ENCODE measurements at places on chromosomes 3 and 15. TPM values are rescaled to one million over a fixed set of nuclear protein-coding genes. Genes with fewer than 3 reads are reported as not detected.

DNA sequence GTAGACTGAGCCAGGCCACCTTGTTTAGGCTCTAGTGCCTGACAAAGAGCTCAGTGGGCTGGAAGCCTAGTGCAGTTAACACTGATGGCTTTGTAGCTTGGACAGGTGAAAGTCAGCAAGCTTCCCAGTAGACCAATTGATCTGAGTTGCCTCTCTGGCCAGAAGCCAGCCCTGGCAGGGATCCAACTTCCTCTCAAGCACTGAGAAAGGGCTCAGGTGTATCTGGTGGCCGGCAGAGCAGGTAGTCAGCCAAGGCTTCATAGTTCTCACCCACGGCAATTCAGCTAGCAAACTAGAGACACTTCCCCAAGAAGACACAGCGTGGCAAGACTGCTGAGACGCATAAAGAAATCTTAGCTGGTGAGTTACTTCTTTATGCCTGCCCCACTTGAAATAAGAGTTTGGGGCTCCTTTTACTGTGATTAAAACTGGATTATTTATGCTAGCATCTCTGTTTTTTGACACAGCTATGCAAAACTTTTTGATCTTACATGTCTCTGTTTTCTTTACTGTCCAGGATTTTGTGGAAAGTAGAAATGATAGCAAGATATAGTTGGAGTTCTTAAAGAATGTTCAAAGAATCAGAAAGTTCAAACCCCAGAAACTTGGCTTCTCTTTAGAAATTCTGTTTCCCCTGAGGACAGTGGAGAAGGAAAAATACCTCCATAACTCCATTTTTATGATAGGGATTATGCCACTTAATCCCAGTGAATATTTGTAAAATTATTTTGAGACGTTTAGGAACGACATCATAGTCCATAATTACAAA, 8.4 kb upstream of the CA12 start:
- no peak overlapping the region for H3K4me3 ChIP-seq
- peaks cover 6% of the 10 kb centered on the region for H3K4me1 ChIP-seq
- H3K27ac ChIP-seq, result no peak overlapping the region

- no peak for DNase-seq
- no peak overlapping the region for H3K27ac ChIP-seq
- no peak overlapping the region for H3K4me3 ChIP-seq
- no peaks in the 10 kb centered on the region for H3K36me3 ChIP-seq
- no peaks in the 10 kb centered on the region for H3K27me3 ChIP-seq
Measured at GRCh38 chr3:143850877-143851276, 2.6 kb upstream of the SLC9A9 start.

DNA sequence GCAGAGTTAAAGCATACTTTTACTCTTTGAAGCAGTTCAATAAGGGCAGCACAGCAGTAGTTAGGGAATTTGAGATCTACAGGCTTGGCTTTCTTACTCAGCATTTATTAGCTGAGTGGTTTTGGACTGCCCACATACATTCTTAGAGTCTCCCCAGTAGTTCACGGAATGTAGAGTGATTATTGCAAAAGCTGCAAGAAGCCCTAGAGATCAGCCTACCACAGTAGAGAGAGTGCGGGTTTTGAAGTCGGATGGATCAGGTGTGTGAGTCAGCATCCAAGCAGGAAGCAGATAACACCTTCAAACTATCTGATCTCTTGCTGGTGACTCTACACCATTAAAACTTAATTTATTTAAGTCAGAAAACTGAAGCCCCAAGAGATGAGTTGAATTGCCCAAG, 171.9 kb downstream of the SYNPR start:
- H3K4me1 ChIP-seq, result no peaks in the 10 kb centered on the region
- DNase-seq, result no peak
- no peak overlapping the region for H3K4me3 ChIP-seq

DNA sequence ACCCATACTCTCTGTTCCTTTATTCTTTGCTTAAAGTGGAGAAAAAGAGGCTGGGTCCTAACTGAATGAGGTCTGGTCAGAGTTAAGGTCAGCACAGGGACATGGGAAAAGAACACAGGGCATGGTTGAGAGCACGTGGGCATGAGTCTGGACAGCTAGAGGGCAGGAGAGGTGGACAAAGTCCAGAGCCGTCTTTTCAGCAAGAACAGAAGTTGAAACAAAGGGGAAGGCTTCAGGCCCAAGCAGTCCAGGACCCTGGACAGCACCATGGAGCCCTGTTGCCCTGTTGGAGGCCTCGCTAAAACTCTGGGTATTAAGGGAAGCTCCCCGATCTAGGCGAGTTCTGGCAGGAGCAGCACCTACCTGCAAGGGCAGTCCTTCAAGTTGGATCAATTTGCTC, 50.7 kb downstream of the XYLB start:
- H3K27me3 ChIP-seq, result no peaks in the 10 kb centered on the region
- no peak overlapping the region for H3K4me3 ChIP-seq
- H3K27ac ChIP-seq, result no peak overlapping the region
- H3K4me1 ChIP-seq, result no peaks in the 10 kb centered on the region
- no peak for DNase-seq

CFAP44 gene
- total RNA-seq, result 2.3 TPM

SPINK8 gene
- total RNA-seq, result not detected

WDR82 gene
- 54.2 TPM for total RNA-seq

Data from gastrocnemius medialis (tissue), 4 donors.